RWPE1 (cell line): ENCODE measurements at places on chromosomes 3 and 15.
A peak's percentile ranks its signal among the peaks of the same experiment; 100 is the strongest.

GRCh38 chr15:88605189-88606069 is 15.7 kb upstream of the AEN start:
- DNase-seq, result no peak

GRCh38 chr15:83709241-83709640 is 55.3 kb downstream of the ADAMTSL3 start:
- no peak for DNase-seq

- no peak for DNase-seq
Measured at GRCh38 chr3:142235690-142236089, 10.3 kb upstream of the GK5 start.

GRCh38 chr15:54354341-54354740 is 376.1 kb downstream of the UNC13C start:
- no peak for DNase-seq

DNA sequence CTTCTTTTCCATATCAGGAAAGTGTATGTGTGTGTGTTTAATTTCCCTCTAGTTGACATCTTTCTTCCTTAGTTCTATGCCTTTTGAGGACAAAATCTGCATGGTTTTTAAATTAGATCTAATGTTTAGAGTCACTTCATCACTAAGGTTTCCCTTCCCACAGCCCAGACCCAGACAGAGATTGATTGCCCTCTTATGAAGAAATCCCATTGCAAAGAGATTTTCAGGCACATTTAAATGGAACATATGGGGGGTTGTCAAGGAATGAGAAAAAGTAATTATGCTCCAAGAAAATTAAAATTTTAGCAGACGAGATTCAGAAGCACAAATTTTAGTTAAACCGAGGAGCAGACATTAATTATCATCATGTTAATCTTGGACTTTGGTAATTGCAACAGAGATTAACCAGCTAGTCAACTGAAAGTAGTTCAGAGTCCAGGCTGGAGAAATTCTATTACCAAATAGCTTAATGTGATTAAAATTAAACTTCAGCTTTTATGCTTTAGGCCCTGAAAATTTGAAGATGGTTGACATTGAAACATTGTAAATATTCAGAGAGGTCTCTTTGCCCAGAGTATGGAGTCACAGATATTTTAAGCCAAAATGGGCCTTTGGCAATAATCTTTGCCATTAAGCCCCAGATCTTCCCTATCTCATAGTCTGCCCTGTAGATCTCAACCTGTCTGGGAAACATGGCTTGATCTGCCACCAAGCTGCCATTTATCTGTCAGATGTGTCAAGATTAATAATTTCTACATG is 143.4 kb downstream of the TMEM108 start:
- DNase-seq, result no peak

GRCh38 chr3:143482106-143483088 is 362.8 kb downstream of the CHST2 start:
- no peak for DNase-seq

DNA sequence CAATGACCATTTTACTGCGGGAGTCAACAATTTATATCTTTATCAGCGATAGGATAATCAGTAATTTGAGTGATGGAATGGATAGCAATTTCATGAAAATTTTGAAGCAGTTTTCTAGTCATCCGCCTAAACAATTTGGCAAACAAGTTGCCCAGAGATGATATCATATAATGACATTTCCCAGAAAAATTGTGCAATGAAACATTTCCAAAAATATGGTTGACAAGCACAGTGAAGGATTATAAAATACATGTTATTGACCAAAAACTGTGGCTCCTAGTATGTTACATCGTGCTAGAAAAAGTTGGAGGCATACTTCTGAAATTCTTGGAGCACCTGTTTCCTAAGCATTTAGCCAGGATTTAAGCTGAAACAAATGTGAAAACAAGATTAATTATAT is 145.1 kb downstream of the GHSR start:
- DNase-seq, result no peak

DNA sequence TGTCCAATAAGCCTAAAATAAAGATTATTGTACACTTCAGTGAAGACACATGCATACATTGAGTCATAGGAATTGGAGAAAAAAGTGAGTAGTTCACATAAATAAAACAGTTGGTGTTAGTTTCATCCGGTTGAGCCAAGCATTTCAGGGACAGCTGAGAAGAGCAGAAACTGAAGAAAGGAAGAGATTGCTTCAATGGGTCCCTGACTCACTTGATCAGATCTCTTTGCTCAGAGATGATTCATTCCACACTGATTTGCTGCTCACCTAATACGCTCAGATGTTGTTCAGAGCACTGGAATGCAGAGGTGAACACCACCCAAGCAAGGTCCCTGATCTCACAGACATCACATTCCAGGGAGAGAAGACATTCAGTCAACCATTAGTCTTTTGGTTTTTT is 93.7 kb downstream of the RAD18 start:
- DNase-seq, result peak; percentile 86

GRCh38 chr3:23402728-23403492 is 199.8 kb downstream of the UBE2E2 start:
- no peak for DNase-seq

- no peak for DNase-seq
Measured at GRCh38 chr3:142849148-142849547, 39.7 kb downstream of the PCOLCE2 start.

- DNase-seq, result no peak
Measured at GRCh38 chr3:111653766-111654165, 58.6 kb upstream of the ZBED2 start.

DNA sequence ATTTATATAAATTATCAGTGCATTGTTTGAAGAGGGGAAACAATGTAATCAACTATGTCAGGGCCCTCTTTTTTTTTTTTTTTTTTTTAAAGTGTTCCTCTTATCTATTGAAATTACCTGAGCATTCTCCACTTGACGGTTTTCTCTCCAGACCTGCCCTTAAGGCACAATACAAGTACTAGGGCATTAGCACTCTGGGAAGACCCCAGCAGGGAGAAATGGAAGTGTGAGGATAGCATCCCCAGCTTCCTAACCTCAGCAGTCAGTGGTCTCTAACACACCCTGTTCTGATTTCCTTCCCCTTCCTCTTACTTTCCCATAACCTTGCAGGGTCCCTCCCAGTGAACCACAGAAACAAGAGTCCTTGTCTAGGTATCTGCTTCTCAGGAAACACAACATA is 458.3 kb upstream of the ARL6 start:
- no peak for DNase-seq
